ENCODE measurements at places on chromosomes 2 and 18.

DNA sequence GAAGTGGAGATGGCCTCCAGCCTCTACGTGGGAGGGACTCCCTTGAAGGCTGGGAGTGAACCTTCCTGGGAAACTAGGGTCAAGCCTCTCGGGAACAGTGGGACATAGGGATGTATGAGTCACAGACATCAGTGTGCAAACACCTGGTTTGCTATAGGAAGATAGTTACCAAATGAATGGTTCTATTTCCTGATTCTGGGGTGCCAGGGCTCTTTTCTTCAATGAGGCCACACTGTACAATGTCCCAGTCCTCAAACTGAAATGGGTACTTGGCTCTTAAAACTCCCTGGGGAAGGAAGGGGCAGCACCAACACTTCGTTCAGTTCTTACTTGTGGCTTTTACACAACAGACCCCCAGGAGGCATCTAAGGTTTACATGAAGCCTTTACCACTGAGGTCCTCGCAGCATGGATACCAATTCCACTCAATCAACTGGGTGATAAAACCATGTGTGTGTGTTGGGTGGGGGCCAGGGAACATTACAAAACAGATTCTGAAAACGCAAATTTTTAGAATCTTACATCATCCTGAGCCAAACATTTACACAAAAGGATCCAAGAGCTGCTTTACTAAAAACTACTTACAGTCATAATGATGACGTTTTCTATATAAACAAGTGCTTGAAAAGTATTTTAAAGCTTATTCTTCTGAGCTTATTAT is 10.4 kb downstream of the ERFE start:
- DNase-seq, result peak; percentile 85

DNA sequence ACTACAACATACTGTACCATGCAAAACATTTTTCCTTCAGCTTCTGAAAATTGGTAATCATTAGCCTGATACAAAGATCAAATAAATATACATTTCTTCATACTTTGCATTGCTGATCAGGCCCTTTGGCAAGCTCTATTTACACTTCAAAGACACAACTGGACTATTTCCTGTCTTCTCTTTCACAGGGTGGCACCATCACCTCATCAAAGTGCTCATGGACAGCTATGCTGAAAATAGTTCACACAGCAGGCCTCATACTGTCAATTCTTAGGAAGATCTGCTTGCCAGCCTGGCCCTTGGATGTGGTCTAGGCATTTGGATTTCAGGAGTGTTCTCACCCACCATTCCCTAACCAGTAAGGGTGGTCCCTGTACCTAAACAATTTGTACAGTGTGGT is 33.9 kb downstream of the FBXO15 start:
- no peak for DNase-seq

DNA sequence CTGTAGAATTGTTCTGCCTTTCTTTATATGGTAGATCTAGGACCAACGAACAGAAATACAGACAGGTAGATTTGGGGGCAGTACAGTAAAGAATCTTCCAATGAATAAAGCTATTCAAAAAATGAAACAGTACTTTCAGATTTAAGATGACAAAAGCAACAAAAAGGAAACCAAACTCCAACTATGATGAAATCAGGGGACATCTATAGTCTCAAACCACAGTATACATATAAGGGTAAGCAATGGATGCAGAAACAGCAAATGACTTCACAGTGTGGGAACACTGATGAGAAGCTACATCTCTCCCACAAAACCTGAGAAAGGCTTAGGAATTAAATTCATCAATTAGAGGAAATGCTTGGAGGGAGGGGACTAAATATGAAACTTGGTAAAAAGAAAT is 202.5 kb downstream of the CTNNA2 start:
- no peak for DNase-seq

DNA sequence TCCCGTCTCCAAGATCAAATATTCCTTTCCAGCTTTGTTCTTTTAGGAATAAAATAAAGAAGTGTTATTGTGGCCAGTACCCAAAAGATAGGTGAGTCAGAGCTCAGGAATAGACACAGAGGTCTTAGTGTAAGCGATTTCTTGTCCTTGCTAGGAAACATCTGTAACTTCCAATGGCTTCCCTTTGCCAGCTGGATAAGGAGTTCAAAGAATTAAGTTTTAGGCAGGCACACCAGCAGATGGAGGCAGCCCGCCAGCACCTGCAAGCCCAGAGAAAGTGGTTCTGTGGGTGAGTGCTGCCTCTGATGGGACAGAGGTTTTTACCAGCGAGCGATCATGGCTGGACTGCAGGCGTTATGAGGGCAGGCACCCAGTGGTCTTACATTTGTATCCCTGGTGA is 125.4 kb downstream of the MGAT5 start:
- DNase-seq, result no peak

- no peak for DNase-seq
Measured at GRCh38 chr2:223542501-223542900, 59.7 kb downstream of the SCG2 start.

GRCh38 chr2:223674998-223675609 is 72.9 kb upstream of the SCG2 start:
- peak; percentile 38 for DNase-seq

DNA sequence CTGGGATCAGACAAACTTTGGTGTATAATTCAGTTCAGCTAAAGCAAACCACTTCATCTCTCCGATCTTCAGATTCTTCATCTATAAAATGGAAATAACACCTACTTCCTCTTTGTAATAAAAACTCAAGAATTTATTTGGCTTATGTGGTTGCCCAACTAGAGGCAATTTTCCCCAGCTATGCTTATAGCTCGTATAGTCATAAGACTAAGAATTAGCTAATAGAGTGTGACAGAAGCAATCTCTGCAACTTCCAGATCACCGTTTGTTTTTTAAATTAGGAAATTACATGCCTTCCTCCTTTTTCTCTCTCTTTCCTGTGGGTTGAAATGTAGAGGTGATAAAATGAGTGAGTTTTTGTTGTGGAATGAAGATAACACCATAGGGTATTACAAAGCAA is 35.3 kb upstream of the KCNF1 start:
- DNase-seq, result peak; percentile 37

- DNase-seq, result peak; percentile 54
Measured at GRCh38 chr18:62339106-62339988, 14.2 kb downstream of the TNFRSF11A start.

DNA sequence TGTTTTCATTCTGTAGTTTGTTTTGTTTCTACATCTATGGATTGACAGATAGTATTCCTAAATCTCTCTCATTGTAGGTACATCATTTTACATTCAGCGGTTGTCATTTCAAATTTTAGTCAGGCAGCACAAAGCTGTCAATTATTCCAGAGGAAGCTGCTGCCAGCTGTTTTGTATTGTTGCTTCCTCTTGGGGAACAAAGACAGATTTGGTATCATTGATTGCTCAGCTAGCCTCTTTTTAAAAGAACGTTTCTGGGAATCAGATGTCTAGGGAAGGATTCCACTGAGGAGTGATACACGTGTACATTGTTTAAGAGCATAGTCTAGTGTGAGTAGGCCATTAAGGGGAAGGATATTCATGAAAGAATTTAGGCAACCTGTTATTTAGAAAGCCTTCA is 145.8 kb downstream of the AGPS start:
- no peak for DNase-seq

- no peak for DNase-seq
Measured at GRCh38 chr18:67477522-67477921, 39.0 kb downstream of the DSEL start.

GRCh38 chr2:58834404-58834803 is 593.3 kb upstream of the FANCL start:
- DNase-seq, result no peak
